ENCODE measurements at places on chromosomes 5 and 9.
A peak's percentile ranks its signal among the peaks of the same experiment; 100 is the strongest.

DNA sequence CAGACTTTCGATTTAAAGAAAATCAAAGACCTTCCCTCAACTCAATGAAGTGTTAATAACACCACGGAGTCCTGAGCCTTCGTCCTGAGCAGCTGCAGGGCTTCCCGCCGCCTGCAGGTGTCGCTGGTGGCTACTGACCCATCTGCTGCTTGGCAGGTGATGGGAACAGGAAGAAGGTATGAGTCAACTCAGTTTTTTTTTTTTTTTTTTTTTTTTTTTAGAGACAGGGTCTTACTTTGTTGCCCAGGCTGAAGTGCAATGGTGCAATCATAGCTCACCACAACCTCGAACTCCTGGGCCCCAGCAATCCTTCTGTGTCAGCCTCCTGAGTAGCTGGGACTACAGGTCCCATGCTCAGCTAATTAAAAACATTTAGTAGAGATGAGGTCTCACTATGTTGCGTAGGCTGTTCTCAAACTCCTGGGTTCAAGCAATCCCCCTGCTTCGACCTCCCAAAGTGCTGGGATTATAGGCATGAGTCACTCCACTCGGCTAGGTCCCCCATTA, 185.7 kb upstream of the IL12B start:
- peak; percentile 12 for DNase-seq

DNA sequence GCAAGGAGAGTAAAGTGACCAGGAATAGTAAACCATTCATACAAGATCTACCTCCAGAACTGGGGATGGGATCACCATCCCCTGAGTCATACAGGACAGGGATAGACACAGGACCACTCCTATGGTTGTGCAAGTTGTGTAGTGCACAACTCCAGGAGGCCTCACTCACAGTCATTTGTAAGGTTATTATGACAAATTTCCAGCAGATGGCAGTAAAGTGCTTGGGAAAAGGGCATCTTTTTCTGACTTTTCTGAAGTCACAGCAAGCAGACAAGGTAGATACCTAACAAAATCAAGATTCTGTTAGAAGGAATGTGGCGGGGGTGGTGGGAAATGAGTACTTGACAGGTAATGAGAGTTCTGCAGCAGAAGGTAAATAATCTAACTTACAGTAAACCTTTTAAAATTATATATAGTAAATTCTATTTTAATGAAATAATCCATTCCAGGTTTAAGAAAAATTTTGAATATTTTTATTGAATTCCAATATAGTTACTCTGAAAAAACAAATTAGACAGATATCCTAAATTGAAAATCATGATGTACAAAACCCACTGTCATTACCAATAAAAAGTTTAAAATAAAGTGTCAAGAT, 16.7 kb upstream of the KIF27 start:
- DNase-seq = no peak

DNA sequence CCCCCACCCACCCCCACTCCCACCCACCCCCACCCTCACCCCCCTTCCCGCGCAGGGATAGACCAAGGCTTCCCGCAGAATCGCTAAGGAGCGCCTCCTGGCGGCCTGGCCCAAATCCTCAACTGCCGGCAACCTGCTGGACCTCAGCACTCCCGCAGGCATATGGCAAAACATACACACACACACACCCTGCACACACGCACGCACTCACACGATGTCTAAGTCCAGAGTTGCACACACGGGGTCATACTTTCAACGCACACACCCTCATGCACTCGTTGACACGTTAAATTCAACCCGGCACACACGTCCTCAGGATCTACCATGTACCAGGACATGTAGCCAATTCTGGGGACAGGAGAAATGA, 1.7 kb downstream of the CPLX2 start:
- DNase-seq = no peak

DNA sequence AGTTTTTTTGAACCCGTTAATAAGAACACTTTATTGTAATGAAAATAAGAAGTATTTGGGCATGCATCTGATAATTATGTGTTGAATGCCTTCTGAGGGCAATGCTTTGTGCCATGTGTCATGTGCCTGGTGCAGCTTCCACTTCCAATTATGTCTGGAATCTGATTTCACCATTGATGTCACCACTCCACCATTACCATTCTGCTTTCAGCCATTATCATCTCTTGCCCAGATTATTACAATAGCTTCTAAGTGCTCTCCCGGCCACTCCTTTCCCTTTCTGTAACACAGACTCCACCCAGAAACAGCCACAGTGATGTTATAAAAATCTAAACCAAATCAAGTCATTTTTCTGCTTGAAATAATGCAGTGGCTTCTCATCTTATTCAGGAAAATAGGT, 171.7 kb downstream of the C9orf152 start:
- no peak for DNase-seq

DNA sequence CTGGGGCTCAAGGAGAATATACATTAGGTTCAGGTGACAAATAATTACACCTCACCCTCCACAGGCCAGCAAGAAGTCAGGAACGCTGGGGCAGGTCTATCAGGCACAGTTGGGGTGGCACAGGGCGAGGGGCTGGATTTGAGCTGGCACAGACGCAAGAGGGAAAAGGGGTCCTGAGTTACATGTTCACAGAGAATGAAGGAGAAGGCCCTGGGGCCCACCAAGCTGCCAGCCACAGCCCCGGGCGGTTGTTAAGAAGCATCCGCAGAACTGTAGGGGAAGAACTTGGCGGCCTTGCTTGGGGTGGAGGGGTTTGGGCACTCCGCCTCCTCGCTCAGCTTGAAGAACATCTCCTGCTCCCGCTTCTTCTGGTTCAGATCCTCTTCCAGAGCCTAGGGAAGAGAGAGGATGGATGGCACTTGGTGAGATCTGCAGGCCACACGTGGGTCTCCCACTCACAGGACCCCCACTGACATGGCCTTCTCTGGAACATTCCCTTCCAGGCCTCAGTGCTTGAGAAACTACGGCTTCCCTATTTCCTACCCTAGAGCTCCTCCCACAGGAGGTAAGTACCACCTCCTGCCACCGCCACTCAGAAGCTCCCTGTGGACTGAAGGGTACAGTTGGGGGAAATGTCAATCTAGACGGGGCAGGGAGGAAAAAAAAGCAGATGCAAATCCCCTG, 38.3 kb upstream of the FBXW11 start:
- no peak for DNase-seq

- DNase-seq = no peak
These were observed 522.3 kb downstream of the MAT2B start for GRCh38 chr5:164027738-164028137.

- DNase-seq = no peak
These were observed 106.3 kb upstream of the NR3C1 start for GRCh38 chr5:143509758-143510221.

DNA sequence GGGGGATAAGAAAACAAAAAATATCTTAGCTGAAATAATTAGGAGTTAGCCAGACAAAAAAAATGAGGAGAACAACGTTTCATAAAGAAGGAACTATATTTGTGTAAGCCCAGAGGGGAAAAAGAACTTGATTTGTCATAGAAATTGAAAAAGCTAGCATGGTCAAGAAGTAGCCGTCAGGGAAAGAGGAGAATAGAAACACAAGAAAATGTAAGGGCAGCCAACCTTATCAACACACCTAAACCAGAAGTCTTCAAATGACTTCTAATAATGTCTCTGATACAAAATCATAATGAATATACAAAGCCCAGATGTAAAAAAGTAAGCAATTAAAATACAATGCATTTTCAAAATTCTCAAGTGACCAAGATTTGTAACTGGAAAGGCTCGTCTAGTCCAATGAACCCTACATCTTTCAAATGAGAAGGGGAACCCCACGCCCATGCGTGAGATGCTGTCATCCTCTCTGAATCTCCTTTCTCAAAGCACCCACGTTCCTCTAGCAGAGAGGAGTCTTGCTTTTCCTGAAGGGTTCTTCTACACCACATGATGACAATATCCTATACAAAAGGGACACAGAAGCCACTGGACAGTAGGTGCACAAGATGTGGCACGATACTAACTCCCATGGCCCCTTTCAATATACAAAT, 103.7 kb downstream of the ARL15 start:
- no peak for DNase-seq

DNA sequence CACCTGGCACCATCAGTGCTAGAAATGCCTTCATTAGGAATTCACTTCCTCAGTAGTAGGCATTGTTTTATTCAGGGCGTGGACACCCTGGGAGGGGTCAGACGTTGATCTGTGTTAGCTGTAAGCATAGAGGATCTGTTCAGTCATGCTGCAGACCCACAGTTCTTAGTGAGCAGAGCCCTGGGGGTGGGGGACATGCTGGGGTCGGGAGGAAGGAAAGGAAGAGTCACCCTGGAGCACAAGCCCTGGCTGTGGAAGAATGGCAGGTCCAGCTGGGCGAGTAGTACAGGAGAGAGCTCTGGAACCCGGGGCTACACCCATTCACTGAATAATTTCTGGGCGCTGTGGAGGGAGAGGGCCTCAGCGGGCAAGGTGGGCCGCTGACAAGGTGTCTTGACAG, 172.5 kb downstream of the FSTL4 start:
- no peak for DNase-seq

DNA sequence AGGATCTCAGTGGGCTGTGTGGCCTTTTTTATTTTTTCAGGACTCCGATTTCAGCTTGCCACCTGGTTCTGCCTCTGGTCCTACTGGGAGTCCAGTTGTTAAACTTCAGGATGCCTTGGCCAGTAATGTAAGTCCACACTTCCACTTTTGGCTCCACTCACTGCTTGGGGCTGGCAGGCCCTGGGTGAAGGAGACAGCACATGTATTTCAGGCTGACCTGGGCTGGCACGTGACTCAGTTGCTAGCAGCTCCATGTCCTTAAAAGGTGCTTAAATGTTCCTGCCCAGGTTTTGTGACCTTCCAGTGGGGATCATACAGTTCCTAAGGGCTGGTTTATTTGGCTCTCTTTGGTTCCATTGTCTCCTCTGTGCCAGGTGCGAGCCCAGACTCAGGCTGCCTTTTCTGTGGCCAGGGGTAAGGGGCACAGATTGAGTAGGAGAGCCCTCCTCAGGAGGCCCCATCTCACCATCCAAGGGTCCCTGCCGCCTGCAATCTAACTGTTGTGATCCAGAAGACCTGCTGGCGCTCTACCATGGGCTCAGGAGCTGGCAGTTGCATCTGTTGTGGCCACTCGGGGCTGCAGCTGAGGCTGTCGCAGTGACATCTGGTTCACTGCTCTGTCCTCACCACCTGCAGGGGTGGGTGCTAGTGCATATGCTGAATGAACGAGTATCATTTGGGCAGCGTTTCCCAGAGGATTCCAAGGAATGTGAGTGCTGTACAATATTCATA, 19.2 kb upstream of the POMT1 start:
- DNase-seq = no peak

- no peak for DNase-seq
These were observed 129.8 kb upstream of the IL12B start for GRCh38 chr5:159459951-159460538.

- no peak for DNase-seq
These were observed 163.8 kb downstream of the SEC61B start for GRCh38 chr9:99385814-99386279.

DNA sequence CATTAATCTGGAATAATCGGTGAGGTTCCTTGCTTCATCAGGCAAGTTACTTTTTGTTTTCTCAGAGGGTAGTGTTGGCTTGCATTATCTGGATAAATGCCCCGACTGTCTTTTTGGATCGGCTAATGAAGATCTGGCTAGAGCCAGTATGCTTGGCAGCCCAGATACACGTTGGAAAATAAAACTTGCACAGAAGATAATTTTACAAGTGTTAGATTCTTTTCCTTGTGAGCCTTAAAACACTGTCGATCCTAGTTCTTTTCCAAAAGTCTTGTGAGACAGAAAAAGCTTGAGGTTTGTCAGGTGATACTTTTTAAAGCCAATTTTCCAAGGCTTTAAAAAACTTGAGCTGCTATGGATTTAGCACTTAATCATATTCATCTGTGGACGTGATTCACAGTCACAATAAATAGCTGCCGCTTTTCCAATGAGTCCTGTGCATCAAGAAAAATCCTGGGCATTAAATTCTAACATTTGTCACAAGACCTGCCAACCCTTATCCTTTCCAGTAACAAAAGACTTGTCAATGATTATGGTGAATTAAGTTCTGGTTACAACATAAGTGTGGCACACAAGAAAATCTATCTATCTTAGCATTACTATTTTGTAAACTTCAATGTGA, 68.5 kb downstream of the PRLR start:
- no peak for DNase-seq

GRCh38 chr5:132262882-132263547, 5.5 kb downstream of the PDLIM4 start:
- DNase-seq = no peak

DNA sequence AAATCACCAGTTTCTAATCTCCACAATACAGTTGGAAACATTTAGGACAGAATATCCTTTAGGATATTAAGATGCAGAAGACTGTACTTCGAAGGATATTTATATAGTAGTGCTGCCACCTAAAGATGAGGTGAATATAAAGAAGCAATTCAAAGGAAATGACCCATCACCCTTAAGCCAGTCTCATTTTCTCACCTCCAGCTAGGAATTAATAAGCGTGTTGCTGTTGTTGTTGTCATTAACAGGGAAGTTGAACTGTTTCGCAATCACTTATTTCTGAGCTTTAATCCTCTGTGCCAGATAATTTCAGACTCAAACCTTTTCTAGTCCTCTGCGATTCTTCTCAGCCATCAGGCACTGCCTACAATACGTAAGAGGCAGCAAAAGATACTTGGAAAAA, 7.8 kb upstream of the PURA start:
- DNase-seq = no peak

GRCh38 chr9:88716596-88717290, 181.8 kb downstream of the NXNL2 start:
- no peak for DNase-seq

DNA sequence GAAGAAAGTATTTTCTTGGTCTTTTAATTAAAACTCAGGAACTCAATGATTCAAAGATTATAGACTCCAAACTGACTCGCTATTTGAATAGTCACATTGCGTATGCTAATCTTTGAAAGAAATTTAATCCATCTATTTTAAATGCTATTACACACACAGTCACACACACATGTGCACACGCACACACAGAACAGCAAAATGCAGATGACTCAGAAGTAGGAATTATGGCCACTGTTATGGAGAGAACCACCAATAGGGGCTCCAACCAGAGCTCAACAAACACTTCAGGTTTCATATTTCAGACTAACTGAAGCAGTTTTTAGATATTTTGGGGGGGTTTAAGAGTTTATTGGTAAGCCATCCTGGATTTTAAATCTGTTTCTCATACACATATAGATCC, 1917.9 kb downstream of the EFNA5 start:
- DNase-seq = no peak

DNA sequence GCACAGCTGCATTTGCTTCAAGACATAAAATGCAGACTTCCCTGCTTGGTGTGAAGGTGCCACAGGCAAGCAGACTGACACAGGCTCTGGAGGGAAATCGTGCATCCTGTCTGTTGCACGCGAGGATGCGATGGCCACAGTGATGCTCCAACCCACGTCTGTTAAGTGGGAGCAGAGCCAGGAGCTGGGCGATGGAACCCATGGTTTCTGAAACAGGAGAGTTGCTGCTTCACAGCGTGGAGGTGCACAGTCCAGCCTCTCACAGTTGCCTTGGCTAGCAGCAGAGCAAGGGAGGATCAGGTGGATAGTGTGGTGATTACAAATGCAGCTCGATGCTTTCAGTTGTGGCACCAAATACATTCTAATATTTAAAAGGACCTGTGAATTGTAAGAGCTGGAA, 108.8 kb downstream of the TENT4A start:
- no peak for DNase-seq

GRCh38 chr5:179245031-179245430, 100.2 kb downstream of the ADAMTS2 start:
- no peak for DNase-seq

GRCh38 chr9:82555431-82556051, 507.4 kb downstream of the RASEF start:
- no peak for DNase-seq

Measured in stimulated activated CD8-positive, alpha-beta memory T cell treated with anti-CD3 and anti-CD28 coated beads, Interleukin-2, amount 100 ng/mL, for 1 hour (primary cell).